ENCODE measurements at places on chromosomes 2 and 18.

GRCh38 chr2:86065512-86065911 is 40.2 kb downstream of the POLR1A start:
- no peak for DNase-seq

DNA sequence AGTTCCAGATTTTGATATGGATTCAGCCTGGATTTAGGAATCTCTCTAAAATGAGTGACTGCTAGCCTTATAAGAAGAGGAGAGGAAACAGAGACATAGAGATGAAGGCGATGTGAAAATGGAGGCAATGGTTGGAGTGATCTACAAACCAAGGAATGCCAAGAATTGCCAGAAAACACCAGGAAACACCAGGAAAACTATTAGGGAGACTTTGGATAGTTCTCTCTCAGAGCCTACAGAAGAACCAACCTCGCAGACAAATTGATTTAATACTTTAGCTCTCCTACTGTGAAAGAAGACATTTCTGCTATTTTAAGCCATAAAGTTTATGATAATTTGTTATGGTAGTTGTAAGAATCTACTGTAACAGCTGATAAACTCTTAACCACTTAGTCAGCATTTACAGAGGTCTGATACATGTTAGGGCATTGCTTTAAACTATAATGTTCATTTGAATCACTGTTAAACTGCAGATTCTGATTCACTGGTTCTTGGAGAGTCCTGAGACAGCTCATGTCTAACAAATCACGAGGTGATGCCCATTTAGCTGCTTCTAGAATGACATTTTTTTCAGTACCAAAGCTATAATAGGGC is 1702.6 kb upstream of the LRRTM1 start:
- DNase-seq = no peak

GRCh38 chr2:128279009-128279408 is 39.7 kb downstream of the HS6ST1 start:
- no peak for DNase-seq

GRCh38 chr2:182870227-182870626 is 3.8 kb upstream of the FRZB start:
- DNase-seq = peak; percentile 30

DNA sequence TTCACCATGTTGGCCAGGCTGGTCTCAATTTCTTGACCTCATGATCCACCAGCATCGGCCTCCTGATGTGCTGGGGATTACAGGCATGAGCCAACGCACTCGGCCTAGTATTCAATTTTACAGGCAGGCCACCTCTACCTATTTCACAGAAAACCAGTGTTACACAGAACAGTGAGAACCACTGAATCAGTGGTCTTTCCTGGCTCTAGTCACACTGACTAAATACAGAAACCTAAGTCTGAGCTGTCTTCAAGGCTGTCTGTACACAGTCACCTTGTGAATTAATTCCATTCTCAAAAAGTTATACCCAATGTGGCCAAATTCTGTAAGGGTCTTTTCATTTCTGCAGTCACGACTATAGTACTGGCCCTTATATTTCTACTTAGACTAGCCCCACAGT is 3.5 kb downstream of the RNF149 start:
- no peak for DNase-seq

GRCh38 chr2:181411105-181411849 is 45.9 kb upstream of the ITGA4 start:
- DNase-seq = peak; percentile 89

- no peak for DNase-seq
Observed at GRCh38 chr2:196511258-196512168, 128.0 kb upstream of the CCDC150 start.

- DNase-seq = no peak
Observed at GRCh38 chr2:223884399-223884798, 47.0 kb upstream of the AP1S3 start.

DNA sequence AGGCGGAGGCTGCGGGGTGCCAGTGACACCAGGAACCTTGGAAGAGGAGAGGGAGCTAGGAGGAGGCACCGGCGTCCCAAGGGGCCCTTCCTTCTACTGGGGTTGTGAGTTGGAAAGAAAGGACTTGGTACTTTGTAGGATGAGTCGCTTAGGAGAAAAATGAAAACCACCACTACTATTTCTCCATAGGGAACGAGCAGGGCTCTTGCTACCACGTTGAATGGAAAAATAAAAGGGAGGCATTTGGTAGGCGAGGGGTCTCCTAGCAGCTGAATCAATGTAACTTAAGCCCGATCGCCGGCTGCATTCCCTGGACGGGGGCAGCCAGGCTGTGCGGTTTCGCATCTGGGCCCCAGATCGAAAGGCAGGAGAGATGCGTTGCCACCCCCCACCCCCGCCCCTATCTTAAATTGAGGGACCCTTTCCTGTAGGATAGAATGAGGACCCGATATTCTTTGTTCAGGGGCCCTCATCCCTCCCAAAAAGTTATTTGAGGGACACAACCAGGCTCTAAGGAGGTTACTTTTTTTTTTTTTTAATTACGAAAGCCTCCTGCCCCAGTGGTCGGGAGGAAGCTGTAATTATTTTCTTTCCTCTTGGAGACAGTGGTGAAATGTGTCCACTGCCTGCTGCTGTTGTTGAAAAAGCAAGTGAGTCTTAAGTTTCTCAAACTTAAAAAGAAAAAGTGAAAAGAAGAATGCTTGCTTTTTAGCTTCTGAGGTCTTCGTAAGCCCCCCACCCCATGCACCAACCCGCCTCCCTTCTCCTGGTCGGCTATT is 1.3 kb downstream of the IGFBP2 start:
- peak; percentile 20 for DNase-seq

GRCh38 chr2:69180227-69180626 is 167.2 kb downstream of the ANTXR1 start:
- DNase-seq = no peak

- DNase-seq = no peak
Observed at GRCh38 chr18:13435586-13436333, 217.2 kb downstream of the LDLRAD4 start.

DNA sequence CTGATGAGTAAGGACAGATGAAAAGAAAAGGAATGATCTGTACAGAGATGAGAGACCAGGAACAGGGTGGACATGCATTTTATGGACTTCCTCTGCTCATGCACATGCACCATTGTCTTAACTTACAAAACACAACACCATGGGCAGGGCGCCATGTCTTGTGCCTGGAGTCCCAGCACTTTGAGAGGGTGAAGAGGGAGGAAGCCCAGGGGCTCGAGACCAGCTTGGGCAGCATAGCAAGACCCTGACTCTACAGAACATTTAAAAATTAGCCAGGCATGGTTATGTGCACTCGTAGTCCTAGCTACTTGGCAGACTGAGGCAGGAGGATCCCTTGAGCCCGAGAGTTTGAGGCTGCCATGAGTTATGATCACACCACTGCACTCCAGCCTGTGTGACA is 86.9 kb downstream of the ZFP36L2 start:
- no peak for DNase-seq

DNA sequence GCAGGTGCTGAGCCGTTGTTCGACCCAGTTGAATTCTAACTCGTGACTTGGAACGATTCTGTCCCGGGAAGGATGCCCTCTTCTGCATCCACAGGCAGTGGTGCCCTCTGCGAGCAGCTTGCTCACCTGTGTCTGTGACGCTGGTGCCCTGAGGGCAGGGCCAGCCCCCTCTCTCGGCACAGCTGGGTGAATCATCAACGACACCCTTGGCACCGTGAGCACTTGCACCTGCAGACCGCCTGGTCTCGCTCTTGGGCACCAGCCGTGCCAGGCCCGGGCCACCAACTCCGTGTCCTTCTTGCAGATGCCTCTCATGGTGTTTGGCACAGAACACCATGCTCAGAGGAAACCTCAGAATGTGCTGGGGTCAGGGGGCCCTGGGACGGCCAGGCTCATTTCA is 75.0 kb downstream of the SLC66A2 start:
- no peak for DNase-seq

DNA sequence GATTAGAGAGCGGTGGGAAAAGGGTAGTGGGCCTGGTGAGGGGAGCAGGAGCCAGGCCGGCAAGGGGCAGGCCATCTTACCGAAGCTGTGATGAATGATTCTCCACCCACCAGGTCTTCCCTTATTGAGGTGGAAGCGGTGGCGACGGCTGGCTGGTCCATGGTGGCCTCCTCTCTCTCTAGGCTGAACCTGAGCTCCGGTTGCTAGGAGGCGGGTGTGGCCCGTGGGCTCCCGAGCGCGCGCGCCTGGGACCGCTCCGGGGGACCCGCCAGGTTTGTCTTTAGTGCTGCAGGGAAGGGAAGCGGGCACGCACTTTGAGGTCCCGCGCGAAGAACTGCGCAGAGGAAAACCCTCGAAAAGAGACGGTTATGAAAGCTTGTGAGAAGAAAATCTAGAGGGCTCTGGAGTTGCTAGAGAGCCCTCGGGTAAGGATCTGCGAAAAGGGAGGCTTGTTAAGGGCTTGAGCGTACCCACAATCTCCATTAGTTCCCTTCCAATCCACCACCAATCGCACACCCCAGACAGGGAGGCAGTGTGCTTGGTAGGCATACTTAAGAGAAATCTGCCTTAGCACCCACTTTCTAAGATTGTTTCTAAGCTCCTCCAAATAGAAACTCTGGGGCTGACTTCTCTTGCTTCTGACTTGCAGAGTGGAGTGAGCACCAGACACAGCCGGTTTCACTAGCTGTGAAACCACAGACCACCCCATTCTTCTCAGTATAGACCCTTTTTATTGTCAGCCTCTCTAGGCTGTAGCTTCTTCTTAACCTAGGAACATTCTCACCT is at the start of gene STPG4:
TSS of gene STPG4 (minus strand) at position 218 of the 786 bp plus-strand sequence. CDS start at position 161, 57 bp downstream.
- DNase-seq = no peak

GRCh38 chr18:59927246-59927825 is 27.5 kb downstream of the PMAIP1 start:
- DNase-seq = no peak

- no peak for DNase-seq
Observed at GRCh38 chr2:127107622-127107999, 657 bp upstream of the BIN1 start.

DNA sequence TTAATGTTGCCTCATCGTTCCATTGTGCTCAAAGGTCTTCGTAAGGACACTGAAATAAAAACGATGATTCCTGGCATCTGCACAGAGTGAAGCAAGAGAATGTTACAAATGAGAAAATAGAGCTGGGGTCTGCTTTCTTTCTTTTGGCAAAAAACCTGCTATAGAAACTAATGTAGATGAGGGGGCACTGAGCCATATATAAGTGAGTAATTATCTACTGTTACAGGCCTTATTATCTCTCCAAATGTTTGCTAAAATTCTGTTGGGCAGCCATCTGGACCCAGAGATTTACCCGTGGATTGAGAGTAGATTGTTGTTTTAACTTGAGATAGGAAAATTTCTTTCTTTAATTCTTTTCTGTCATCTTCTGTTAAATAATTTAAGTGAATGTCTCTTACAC is 472.5 kb upstream of the PIK3C3 start:
- DNase-seq = no peak

DNA sequence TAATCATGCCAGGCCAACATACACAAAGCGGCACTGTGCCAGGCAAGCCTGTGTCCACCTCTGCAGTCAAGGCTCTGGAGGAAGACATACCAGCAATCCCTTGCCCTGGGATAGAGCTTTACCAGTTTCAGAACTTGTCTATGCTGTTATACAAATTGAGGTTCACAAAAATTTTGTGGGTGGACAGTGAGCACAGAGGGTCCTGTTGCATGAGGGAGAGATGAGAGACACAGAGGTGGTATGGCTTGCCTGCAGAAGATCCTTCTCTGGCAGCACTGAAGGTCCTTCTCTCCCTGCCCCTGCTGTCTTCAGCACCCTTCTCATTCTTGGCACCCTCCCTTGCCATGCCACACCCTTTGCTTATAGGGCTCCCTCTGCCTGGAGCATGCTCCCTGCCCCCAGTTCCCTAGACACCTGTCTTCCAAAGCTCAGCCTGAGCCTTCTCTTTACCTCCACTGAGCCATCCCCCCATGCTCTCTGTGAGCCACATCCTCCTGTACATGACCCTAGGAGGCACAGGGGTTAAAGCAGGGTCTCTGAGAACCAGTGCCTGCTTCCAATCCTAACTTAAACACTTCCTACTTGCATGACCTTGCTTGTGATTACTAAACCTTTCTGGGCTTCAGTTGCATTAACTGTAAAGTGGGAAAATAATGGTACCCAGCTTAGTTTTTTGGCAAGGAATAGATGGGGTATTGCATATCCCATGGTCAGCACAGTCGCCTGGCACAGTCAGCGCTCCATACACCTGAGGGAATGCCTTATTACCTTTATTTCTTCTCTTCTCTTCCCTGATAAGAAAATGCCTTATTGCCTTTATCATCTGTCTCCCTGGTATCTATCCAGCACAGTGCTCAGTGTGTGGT is 857 bp downstream of the FABP1 start:
- DNase-seq = no peak

DNA sequence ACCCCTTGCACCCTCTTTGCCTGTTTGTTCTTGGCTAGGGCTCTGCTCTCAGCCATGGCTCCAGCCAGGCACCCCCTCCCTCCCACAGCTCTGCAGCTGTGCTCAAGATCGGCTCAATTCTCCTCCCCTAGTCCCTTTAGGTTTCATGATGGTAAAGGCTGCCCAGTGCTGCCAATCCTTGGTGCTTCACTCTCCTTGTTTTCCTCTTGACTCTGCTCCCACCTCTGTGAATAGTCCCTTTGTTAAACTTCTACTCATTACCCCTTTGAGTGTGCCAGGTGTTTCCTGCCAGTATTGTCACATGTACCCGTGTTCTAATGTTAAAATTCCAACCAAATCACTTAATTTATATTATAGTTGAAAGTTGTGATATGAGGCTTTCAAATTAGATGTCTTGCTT is 101.0 kb upstream of the CERS6 start:
- DNase-seq = peak; percentile 44

DNA sequence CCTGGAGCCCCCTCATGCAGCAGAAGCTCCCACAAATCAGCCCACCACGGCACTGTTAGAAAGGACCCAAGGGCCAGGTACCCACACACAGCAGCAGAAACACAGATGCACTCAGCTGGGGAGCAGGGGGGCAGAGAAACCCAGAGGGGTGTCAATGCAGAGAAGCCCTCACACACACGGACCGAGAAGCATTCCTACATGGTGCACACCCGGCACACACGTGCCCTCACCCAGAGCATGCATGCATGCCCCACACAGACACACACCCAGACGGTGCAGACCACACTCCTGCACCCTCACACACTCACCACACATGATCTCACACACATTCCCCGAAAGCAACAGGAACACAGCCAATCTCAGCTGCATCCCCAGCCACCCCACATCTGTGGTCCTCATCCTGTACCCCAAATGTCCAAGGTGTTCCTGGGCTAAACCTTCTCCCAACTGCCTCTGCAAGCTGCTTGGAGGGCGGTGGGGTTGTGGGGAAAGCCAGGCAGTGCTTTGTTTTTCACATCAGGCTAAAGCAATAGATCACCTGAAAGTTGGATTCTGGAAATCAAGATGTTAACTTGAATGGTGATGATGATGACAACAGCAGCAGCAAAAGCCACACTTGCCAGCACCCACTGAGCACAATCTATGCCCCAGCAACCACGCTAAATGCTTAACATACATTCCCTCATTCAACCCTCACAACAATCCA is 102.3 kb downstream of the ZFP36L2 start:
- DNase-seq = no peak

GRCh38 chr2:169965495-169965894 is 138.2 kb downstream of the UBR3 start:
- DNase-seq = no peak

GRCh38 chr2:196101325-196101991 is 32.8 kb upstream of the DNAH7 start:
- no peak for DNase-seq

GRCh38 chr2:237072067-237072931 is 13.4 kb upstream of the COPS8 start:
- peak; percentile 26 for DNase-seq

- peak; percentile 5 for DNase-seq
Observed at GRCh38 chr2:166361351-166362153, 14.2 kb downstream of the SCN9A start.

- peak; percentile 37 for DNase-seq
Observed at GRCh38 chr2:121479882-121480522, 50.7 kb upstream of the RNU4ATAC start.

GRCh38 chr2:15180379-15180778 is 380.8 kb downstream of the NBAS start:
- no peak for DNase-seq

All from NCI-H2081 (cell line).